Activated T-cell treated with anti-CD3 and anti-CD28 coated beads for 24 hours (primary cell): ENCODE measurements at places on chromosomes 4 and X.

- DNase-seq: no peak
These were observed 271.8 kb downstream of the INPP4B start for GRCh38 chr4:142574306-142574705.

DNA sequence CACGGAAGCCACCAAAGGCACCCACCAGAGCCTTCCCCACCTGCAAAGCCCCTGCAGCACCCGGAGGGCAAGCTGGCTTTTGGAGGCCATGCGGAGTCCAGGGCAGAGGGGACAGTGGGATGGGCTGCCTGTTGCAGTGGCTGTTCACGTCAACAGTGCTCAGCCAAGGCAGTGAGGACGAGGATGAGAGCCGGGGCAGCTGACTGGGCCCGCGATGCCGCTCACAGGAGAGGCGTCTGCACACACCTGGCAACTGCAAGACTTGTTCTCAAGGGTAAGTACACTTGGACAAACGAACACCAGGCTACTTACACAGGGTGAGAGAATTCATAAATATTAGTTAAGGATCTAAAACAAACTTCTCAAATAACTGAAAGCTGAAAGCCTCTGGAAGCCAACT lies 19.6 kb downstream of the FGFR3 start:
- DNase-seq: no peak

GRCh38 chrX:136065044-136065671 lies 79.9 kb downstream of the SLC9A6 start:
- DNase-seq: no peak

DNA sequence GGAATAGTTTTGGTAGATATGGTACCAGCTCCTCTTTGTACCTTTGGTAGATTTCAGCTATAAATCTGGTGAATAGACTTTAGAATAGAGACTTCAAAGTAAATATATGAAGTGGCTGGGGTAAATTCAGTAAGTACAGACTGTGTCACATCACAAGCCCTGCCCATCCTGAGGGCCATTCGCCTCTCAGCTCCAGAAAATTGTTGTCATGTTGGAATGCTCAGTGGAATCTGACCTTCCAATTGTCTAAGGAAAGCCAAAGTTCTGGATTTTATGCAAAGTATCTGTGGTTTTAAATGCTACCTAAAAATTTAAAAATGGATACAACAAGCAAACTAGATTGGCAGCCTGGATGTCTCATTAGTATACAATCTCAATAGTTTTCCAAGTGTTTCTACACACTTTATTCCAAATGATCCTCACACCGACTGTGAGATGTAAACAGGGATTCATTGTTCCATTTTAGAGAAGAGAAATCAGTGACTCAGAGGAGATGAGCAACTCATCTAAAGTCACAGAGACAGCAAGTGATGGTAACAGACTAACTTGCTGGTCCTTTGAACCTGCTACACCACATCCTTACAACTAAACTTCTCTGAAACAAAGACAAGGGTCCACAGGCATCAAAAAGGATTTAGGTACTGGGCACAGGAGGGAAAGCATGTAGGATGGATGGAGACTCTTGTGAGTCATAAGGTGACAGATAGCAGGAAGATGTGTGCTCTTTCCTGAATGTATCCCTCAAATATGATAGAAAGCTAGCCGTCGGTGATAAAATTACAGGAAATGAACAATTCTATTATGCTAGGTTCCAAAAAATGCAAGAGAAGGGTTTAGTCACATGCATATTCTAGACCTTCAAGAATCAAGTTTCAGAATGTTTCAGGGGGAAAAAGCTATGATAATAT lies 127.3 kb downstream of the ATP10D start:
- no peak for DNase-seq

- no peak for DNase-seq
These were observed 248.1 kb downstream of the EVC2 start for GRCh38 chr4:5460106-5460801.

- no peak for DNase-seq
These were observed 15.1 kb upstream of the CLDN24 start for GRCh38 chr4:183337349-183337748.

DNA sequence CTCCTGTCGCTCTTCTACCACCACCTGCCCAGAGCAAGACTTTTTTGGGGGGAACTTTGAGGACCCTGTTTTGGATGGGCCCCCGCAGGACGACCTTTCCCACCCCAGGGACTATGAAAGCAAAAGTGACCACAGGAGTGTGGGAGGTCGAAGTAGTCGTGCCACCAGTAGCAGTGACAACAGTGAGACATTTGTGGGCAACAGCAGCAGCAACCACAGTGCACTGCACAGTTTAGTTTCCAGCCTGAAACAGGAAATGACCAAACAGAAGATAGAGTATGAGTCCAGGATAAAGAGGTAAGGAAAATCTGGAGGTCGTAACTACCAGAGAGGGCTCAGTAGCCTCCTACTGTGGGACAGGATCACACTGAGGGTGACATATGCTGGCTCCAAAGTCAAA lies 364.5 kb downstream of the MAPK10 start:
- no peak for DNase-seq

GRCh38 chrX:68684919-68685304 lies 37.4 kb downstream of the STARD8 start:
- DNase-seq: no peak

- no peak for DNase-seq
These were observed 9.5 kb downstream of the FRG2 start for GRCh38 chr4:190017357-190018200.

DNA sequence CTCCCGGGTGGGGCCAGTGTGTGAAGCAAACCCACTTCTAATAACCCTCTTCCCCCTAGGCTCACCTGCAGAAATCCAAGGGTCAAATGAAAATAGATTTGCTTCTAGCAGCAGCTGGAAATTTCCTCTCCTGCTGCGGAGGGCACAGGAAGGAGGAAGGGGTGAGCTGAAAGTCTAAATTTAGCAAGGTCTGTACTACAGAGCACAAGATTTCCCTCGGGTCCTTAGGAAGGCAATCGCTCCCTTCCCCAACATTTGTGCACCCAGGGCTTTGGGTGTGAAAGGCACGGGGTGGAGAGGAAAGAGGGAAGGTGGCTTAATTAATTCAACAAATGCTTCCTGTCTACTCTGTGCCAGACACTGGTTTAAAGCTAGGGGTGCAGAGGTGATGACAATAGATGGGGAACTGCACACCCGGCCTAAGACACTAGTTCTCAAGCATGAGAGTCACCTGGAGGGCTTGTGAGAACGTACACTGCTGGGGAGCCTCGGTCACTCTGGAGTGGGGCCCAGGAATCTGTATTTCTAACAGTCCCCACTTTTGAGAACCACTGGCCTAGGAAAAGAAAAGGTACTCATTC lies 204.4 kb downstream of the NSUN7 start:
- no peak for DNase-seq

DNA sequence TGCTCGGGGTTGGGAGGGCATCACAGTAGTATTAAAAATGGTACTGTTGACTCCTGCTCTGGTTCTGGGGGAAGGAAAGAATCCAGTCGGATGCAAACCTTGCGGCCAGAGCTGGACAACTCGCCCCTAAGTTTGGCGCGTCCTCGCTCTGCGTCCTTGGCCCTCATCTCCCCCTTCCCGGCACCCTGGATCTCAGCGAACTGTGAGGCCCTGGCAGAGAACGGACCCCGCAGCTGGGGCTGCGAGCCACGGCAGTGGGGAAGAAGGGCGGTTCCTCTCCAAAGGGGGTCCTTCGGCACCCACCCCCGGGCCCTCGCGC lies 14.0 kb downstream of the ARHGEF6 start:
- DNase-seq: no peak

- no peak for DNase-seq
These were observed 139.2 kb downstream of the SHOX start for GRCh38 chrX:769796-770195.

DNA sequence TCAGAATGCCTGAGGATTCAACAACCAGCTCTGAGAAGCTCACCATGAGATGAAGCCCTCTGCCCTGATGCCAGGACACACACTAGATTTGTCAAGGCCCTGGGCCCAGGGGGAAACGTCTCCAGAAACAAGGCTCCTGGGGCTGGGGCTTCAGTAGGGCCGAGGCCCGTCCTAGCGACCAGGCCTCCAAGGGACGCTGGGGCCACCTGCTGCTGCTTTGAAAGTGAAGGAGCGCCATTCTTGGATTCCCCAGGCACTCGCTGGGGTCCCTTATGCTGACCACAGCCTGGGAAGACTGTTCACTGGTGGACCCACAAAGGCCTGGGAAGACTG lies 23.9 kb downstream of the PDE6B start:
- no peak for DNase-seq

- DNase-seq: no peak
These were observed 64.1 kb upstream of the NPNT start for GRCh38 chr4:105831189-105831588.

GRCh38 chrX:127908384-127908783 lies 143.8 kb downstream of the ACTRT1 start:
- no peak for DNase-seq

GRCh38 chr4:88893961-88894360 lies 163.0 kb downstream of the FAM13A start:
- DNase-seq: no peak

DNA sequence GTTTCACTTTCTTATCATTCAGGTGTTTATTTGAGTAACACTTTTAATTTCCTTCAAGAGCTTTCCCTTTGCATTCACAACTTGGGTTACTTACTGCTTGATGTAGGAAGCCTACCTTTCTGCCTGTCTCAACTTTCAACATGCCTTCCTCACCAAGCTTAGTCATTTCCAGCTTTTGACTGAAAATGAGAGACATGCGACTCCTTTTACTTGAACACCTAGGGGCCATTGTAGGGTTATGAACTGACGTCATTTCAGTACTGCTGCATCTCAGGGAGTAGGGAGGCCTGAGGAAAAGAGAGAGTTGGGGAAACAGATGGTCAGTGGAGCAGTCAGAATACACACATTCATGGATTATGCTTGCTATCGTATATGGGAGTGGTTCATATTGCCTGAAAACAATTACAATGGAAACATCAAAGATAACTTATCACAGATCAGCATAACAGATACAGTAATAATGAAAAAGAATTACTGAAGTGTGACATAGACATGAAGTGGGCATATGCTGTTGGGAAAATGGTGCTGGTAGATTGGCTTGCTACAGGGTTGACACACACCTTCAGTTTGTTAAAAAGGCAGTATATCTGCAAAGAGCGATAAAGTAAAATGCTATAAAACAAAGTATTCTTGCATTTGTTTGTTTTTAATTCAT lies 25.7 kb downstream of the USP53 start:
- DNase-seq: peak; percentile 20

DNA sequence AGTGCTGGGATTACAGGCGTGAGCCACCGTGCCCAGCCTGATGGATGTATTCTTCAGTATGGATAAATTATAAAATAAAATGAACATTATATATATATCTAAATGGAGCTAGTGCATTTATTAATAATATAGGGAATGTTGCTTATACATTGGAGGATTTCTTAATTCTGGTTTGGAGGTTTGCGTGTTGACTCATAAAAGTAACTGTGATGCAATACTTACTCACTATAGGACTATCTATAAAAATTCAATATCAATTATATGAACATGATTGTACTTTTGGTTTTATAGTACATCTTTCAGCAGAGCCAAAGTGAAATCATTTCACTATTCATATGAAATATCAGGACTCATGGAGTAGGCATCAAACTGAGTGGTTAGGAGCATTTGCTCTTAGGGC lies 3.2 kb upstream of the AREG start:
- no peak for DNase-seq

DNA sequence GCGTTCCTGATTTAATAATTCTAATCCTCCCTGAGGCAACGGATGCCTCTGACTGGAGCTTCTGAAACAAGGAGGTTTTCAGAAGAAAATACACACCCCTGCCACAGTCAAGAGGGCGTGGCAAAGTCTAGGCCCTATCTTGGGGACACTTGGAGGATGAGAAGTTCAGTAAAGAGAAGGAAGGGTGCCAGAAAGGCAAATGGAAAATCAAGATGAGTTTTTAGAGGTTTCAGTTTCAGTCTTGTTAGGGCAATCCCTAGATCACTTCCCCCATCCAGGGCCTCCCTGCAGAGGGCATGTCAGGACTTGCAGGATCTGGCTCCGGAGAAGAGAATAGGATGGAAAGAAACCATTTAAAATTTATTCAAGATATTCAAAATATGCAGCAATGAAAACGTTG lies 28.5 kb upstream of the FGF2 start:
- DNase-seq: no peak

DNA sequence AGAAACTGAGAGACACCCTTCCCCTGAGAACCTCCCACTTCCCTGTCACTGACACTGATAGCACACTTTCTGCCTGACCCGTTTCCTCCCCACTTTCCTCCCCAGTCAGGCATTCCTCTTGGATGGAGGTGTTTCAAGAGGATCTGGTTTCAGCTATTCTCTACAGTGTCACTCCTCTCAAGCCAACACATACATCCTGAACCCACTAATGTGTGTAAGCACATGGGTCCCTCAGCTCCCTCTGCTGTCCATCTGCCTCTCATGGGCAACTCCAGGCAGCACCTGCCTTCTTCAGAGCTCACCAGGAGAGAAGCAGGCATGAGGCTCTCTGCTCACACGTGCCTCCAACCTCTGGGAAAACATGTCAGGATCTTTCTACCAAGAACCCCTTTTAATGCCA lies 207.6 kb downstream of the NAF1 start:
- no peak for DNase-seq

GRCh38 chr4:12472087-12472486 lies 1012.1 kb downstream of the RAB28 start:
- no peak for DNase-seq

GRCh38 chr4:37967736-37968135 lies 7.5 kb downstream of the PTTG2 start:
- DNase-seq: no peak

DNA sequence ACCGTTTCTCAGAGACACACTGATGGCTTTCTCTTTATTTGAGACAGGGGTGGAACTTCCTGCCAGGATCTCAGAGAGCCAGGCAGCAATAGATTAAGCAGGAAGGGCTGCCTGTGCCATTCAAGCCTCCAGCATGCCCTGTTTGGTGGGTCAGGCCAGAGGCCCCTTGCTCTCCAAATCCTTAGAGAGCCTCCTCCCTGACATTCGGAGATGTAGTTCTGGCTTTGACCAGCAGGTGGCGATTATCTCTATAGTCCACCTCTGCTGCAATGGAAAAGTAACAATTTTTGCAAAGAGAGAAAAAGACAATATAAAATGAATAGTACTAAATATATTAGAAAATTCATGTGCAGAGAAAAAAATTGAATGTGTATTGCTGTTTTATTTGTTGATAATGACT lies 93.9 kb downstream of the NXF2B start:
- DNase-seq: peak; percentile 41

- DNase-seq: no peak
These were observed 1214.4 kb downstream of the ADGRL3 start for GRCh38 chr4:62414563-62414962.

GRCh38 chr4:22356987-22357596 lies 158.8 kb downstream of the ADGRA3 start:
- DNase-seq: no peak

- no peak for DNase-seq
These were observed 653.9 kb upstream of the MAGEB2 start for GRCh38 chrX:29561417-29561816.
